ENCODE measurements at places on chromosomes 7 and 10.

GRCh38 chr7:151385626-151386300 lies 24.1 kb downstream of the WDR86 start:
- DNase-seq: no peak

DNA sequence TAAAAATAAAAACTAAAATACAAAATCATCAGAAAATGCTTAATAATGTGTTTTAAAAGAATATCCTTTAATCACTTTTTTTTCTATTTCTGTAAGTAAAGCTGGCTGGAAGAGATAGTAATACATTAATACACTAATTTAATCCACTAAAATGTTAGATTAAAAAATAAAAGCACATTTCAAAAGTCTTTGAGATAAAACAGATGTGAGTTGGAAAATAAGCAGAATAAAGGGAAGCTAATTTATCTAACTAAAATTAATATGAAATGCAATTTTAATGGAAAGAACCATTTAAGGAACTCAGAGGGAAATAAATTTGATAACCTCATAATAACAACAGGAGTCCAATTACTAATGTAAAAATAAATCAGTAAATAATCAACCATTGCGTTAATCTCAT lies 774.8 kb upstream of the MBL2 start:
- no peak for DNase-seq

DNA sequence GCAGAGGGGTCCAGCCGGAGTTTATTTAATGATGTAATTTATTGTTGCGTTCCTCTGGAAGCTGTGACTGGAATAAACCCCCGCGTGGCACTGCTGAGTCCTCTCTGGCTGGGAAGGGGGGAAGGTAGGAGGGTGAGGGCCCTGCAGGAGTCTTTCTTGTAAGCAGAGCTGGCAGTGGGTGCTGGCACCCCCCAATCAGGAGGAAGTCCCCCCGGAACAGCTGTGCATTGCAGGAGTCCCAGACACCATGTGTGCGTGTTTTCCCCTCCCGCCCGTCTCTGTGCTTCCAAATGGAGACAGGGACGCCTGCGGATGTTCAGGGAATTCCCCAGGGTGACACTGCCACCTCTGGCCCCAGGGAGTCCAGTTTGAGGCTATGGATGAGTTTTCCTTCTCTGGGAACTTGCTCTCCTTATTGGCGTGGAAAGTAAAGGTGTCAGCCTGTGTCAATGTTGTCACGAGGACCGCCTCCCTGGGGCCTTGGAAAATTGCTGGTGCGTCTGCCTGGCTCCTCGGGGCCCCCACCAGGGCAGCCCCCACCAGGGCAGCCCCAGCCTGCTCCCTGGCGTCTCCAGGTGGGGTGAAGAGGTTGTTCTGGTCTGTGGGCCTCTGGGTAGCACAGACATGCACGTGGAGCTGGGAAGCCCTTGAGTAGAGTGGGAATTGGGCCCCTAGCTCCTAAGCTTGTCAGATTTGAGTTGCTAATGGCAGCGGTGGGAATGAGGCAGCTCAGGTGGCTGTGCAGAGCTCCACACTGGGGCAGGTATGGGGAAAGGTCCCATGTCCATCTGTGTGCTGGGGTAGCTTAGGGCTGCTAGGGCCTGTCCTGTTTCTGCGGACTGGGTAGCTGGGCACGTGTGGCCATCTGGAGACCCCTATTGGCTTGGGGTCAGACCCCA lies 2.7 kb downstream of the FZD9 start:
- DNase-seq: no peak

DNA sequence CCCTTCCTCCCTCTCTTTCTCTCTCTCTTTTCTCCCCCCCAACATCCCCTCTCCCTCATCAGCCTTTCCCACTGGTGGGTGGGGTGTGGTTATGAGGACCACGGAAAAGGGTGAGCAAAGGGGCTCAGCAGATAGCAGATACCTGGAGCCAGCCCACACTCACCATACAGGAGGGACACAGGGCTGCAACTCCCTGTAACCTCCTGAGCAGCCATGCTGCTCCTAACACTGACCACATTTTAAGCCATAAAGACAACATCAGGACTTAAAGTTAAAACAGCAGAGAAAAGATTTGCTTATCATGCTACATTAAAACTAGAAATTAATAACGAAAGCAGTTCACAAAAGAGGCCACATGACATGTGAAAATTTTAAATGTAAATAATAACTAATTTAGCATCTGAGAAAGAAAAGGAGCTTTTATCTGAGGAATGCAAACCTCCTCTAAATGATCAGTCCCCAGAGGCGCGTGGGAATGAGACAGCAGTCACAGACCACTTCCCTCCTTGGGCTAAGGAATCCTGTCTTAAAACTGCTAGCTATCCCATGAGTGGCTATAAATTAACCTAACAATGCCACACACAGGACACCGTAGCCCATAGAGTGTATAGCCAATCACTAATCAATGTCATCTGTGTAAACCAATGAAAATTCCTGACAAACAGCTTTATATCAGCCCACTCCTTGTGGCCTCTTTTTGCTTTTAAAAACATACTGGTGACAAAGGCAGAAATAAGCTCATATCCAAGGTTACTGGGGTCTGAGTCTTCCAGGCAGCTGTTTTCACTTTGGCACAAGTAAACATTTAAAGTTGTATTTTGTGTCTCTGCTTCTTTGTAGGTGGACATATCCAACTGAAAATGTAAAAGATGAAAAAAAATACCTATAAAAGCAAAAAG lies 33.3 kb downstream of the PKD1L1 start:
- DNase-seq: no peak

DNA sequence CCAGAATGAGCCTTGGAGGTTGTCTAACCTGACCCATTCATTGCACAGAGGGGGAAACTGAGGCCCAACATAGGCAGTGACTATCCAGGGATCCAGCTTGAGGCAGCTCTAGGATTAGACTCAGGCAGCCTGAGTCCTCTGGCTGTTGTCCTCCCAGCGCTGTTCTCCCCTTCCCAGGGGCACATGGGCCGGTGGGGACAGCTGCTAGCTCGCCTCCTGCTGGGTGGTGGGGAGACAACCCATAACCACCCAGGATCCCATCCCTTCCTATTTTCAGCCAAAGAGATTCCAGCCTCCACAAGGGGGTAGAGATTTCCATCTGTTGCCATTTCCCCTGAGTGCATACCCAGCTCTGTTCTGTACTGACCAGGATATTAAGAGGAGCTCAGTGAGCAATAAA lies 145.1 kb upstream of the GPR26 start:
- DNase-seq: no peak

DNA sequence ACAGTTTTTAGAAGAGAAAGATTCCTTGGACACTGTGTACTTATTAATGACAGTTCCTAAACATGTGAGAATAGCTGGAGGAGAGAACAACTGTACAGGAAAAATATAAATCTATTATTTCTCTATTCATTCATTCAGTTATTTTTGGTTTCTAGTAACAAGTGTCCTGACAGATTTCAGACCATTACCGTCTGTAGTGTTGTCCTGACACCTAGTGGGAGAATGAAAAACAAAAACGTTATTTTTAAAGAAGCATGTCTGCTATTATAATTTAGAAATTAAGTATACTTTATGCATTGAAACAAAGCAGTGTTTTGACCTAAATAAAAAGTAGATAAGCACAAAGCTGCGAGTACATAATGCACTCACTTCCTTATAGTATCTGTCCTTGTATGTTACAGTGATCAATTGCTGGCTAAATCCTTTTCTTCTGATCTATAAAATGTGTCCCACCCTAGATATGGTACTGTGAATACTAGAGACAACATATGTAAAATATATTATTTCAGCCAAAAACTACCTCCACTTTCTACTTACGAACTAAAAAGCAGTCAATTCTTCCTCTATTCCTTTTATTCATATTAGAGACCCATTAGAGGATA lies 575.6 kb downstream of the ARL4A start:
- DNase-seq: no peak

- peak; percentile 92 for DNase-seq
These were observed 3.6 kb downstream of the NPM3 start for GRCh38 chr10:101779544-101780186.

DNA sequence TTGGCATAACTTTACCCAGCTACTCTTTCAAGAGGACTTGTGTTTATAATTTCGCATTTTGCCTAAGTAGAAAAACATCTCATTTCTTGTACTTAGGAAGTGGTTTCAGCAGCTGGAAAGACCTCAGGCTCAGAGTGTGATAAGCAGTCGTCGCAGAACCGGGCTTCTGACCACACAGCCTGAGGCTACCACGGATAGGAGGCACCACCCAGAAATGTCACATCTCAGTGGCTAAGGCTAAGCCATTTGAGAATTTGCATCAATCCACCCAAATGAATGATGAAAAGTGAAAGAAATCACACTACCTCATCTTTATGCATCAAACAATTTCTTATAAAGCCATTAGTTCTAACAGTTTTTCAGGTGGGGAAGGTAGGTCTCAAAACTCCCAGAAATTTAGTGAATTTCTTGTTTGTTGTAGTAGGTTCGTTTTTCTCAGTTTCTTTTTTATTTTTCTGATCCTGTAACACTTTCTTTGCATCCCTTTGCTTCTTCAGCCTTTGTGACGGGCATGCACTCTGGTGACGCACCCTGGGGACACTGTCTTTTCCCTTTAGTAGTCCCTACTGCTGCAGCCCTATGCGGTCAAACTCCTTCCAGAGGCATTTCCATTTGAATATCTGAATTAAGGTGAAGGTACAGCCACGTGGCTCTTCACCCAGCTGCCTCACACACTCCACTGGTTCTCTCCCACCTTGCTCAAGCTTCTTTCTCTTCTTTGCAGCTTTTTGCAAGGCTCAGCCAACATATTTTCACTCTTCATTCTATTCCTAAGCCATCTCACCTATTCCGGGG lies 68.5 kb downstream of the MAP3K8 start:
- DNase-seq: no peak

DNA sequence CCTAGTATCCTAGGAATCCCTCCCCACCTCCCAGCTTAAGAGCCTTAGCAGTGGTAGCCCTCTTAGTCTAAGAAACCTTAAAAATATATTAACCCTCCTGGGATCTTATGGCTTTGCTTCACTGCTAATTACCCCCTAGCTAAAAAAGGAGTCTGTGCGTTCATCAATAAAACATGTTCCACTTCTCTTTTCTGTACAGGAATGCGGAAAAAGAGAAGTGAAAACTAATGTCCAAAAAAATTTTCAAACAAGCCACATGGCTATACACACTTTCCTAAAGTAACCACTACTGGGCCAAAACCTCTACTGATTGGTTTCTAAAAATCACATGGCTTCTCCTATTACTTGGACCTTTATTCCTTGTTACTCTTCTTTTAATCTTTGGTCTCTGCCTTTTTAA lies 667.1 kb upstream of the LRRTM3 start:
- DNase-seq: no peak

- no peak for DNase-seq
These were observed 289.0 kb downstream of the TWIST1 start for GRCh38 chr7:18828260-18828993.

DNA sequence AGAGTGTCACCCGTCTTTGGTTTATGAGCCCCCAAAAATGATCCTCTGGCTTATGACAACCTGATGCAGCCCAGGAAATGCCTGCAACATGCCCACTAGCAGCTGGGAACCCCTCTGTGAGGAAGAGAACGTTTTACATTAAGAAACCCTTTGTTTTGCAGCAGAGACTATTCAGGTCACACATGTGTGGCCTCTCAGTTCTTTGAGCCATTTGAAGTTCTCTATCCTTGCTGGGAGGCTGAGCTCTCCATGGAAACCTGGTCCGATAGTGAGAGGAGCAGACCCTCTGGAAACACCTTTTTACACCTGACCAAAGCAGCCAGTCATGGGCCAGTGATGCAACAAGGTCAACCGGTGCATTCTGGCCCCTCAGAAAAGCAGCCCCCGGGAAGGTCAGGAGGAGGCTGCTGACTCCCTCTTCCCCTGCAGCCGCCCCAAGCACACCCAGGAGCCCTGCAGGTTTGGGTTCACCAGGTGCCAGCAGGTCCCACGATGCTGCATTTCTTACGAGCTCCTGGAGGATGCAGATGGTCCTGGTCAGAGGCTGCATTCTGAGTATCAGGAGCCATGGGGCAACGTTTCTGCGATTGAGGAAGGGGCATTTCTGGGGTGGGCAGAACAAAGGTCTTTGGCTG lies 134.3 kb downstream of the ZMYND11 start:
- no peak for DNase-seq

- DNase-seq: peak; percentile 13
These were observed 2.1 kb downstream of the FRAT1 start for GRCh38 chr10:97321032-97321803.

GRCh38 chr7:5701085-5701914 lies 80.2 kb downstream of the RNF216 start:
- DNase-seq: peak; percentile 50

DNA sequence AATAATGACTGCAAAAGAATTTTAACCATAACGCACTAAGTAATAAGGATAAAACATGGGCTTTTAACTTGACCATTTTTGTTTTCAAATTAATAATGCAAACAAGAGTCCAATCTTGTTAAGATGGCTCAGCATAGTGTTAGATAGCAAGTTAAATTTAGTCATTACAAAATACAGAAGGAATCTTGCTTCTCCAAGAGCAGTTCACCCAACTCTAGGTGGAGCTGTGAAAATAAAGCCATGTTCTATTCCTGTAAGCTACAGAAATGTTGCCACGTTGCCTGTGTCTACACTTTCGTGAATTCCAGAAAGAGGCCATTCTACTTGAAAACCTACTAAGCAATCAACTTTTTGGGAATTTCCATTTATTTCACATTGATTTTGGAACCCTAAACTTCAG lies 191.9 kb downstream of the SFMBT2 start:
- DNase-seq: no peak

DNA sequence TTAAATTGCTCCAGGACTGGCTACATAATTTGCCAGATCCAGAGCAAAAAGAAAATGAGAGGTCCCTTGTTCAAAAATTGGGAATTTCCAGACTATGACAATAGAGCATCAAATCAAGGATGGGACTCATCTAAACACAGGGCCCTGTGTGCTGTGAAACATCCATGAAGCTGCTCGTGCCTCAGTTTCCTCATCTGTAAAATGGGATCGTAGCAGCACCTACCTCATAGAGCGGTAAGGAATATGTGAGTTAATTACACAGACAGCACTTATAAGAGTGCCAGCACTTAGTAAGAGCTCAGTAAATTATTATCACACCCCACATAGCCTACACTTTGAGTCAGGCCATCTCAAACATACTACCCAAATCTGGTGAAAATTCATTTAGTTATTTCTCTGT lies 135.9 kb upstream of the RHEB start:
- no peak for DNase-seq

GRCh38 chr7:4879396-4880081 lies 4.0 kb downstream of the RADIL start:
- no peak for DNase-seq

DNA sequence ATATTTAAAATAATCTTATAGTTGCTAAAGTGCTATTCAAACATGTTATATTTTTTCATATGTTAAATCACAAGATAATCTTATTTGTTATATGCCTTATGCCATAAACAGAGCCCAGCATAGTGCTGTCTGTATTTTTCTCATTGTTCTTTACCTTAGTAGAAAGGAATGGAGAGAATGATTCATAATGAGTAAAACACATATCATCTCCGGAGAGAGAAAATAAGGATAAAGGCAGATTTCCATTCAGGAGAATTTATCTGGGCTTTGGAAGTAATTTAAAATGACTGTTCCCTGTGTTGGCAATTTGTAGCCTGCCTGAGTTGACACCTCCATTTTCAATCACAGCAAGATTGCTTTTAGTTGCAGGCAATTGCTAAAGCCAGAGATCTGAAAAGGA lies 30.2 kb downstream of the CHN2 start:
- no peak for DNase-seq

- no peak for DNase-seq
These were observed 412.2 kb upstream of the ZMIZ1 start for GRCh38 chr10:78656417-78657162.

- no peak for DNase-seq
These were observed 540.2 kb downstream of the LRMDA start for GRCh38 chr10:75971402-75972211.

All from stimulated activated CD4-positive, alpha-beta T cell treated with anti-CD3 and anti-CD28 coated beads, Interleukin-2, amount 100 ng/mL, for 48 hours (primary cell).